ENCODE measurements at places on chromosomes 7 and 10.

GRCh38 chr10:132984801-132985545 lies 42.6 kb upstream of the CFAP46 start:
- DNase-seq = no peak

GRCh38 chr7:47371733-47372368 lies 210.1 kb downstream of the TNS3 start:
- peak; percentile 21 for DNase-seq

DNA sequence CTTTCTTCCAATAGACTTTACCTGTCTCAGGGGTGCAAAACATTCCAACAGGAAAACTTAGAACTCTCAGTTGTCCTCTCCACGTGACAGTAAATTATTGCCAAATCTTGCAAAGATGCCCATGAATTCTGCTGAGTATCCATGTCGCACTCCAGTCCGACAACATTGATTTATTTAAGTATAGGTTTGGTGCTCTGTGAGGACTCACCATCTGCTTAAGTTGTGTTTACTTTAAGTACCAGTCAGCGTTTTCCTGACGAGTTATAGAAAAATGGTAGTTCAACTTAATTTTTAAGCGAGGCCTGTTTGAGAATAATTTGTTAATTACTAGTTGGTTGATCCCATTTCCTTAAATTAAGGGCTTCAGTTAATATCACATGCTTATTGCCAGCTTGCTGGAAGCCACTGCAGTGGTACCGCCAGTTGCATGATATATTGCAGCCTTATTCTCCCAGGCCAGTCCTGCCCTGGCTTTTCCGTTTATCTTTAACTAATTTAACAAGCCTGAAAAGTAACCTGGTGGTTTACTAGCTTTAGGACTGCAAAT lies 27.8 kb downstream of the CREB5 start:
- no peak for DNase-seq

DNA sequence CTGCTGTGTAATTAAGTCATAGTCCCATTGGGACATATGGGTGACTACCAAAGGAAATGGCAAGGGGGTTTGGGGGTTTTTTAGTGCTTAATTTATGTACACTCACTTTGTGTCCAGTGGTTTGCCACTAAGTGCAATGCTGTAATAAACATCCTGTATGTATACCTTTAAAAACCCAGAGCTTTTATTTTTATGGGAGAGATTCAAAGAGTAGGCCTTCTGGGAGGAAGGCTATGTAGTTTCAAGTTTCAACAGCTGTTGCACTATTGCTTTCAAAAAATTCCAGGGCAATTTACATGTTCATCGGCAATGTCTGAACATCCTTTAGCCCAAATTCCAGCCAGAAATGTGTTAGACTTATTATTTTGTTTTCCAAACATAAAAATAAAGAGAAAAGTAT lies 744.7 kb downstream of the XPNPEP1 start:
- DNase-seq = no peak

DNA sequence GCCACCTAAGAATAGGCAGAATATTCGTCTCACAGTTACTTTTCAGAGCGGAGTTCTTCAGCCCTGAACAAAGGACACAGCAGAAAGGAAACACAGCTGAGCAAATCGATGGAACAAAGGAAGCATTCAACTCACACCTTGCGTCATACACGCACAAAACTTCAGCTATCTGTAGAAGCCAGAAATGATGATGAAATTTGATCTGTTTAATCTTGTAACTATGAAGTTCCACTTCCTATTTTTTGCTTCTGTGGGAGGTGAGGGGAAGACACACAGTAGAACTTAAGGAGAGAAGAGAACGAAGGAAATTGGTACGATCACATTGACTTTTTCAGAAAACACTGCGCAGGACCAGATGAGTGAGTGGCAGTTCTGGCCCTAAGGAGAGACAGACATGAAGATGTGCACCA lies 26.2 kb downstream of the FAM171A1 start:
- no peak for DNase-seq

DNA sequence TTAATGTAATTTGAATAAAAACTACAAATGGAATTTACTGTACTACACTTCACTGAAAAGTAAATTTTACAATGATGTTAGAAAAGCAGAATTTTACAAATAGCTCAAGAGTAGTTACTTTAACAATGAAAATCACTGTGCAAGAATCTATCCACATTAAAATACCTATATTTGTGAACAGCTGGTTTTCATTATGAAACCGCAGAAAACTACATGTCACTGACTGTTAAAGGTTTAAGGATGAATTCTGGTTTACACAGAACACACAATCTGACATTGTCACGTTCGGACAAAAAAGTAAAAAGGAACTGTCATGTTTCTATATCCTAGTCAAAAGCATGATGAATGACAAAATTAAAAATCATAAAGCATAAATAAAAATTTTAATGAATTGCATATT lies 415.3 kb upstream of the PRKCQ start:
- peak; percentile 37 for DNase-seq

DNA sequence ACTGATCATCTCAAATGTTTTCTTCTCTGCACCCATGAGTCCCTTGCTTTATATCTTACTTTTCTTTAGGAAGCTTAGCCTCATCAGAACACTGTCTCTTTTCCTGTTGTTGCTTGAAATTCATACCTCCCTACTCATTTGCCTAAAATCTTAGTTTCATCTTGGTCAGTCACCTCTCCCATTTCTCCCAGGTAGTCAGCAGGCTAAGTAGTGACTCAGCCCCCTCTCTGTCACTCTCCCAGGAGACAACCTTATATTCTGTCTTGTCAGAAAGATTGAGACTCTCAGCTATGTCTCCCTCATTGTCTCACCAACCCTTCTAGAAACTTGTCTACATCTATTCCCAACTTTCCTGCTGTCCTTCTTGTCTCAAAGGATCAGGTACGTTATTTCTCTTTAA lies 280.9 kb downstream of the BBS9 start:
- DNase-seq = no peak

DNA sequence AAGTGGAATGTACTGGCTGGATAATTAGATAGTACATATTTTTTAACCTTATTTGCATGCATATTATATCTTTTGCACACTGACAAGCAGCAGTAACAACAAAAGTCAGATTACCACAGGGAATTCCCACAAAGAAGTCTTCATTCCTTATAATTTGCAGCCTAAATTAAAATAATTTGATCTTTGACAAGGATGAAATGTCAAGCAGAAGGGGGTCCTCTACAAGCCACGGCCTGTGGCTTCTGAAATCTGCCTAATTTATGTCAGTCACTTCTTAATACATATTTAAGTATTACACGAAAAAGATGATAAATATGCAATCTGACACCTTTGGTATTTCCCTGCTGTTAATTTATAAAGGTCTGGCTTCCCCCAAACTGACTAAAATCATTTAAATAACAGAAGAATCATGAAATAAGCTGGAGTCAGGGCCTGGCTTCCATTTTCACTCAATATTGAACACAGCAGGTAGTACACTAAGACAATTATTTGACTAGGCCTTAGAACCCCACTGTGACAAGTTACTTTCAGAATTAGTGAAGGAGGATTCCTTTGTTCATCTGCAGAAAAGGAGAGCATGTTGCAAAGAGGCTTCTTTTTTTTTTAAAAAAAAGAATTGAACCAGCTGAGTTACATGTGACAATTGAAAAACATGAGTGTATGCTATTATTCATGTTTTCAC lies 351.1 kb upstream of the ETV1 start:
- no peak for DNase-seq

- DNase-seq = peak; percentile 91
Observed at GRCh38 chr10:74011770-74012169, 13.9 kb downstream of the VCL start.

DNA sequence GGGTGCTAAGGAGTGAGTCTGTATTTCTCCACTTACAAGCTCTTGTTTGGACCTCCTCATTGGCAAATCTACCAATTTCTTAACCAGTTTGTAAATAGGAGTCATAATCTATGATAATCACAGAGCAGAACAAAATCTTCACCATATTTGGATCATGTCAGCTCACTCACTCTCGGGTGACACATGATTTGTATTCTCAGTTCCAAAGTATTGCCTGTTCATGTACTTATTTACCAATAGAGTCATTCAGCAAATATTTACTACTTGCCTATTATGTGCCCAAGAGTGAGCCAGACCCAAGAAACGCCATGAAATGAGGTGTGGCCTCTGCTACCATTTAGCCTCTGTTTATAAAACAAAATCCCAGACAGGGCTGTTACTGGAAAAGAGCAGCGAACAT lies 114.8 kb downstream of the TSPAN12 start:
- no peak for DNase-seq

GRCh38 chr7:15178065-15178464 lies 275.5 kb upstream of the DGKB start:
- DNase-seq = no peak

- no peak for DNase-seq
Observed at GRCh38 chr7:79610313-79610712, 156.8 kb upstream of the MAGI2 start.

- no peak for DNase-seq
Observed at GRCh38 chr7:101957744-101958525, 140.5 kb downstream of the CUX1 start.

DNA sequence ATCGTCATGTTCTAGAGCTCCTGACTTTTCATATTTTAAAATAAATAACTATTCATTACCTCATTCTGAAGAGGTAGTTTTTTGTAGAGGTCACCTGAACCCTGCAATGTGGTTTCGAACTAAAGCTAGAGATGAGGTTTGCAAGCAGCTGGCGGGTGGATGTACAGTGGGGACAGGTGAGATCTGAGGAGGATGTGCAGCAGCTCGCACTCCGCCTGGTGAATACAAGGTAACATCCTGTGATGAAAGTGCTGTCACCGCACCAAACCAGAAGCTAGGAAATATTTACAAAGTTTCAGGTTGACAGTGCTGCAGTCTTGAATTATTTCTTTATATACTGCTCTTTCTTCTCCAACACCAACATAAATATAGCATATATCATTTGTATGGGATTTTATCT lies 26.5 kb downstream of the NDUFB2 start:
- DNase-seq = no peak

- DNase-seq = peak; percentile 96
Observed at GRCh38 chr7:55369427-55370400, 4.6 kb downstream of the LANCL2 start.

DNA sequence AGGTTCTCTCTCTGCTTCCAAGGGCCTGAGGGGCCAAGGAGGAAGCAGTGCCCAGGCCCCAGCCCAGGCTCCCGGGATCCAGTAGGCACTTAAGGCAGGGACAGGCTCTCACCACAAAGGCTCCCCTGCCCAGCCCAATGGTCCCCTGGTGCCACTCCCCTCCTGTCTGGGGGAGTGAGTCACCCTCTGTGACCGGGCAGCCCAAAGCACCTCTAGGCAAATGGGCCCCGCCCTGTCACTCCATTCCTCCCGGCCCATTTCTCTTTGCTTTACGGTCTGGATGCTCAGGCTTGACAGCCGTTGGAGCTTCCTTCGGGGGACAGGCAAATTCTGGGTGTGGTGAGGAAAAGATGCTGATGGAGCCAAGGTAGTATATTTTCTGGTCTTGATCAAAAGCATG lies at the start of gene CALHM3:
TSS of gene CALHM3 (minus strand) at position 106 of the 400 bp plus-strand sequence. CDS start 208 bp downstream, outside the sequence.
- no peak for DNase-seq

- DNase-seq = no peak
Observed at GRCh38 chr7:69422574-69422985, 175.7 kb upstream of the AUTS2 start.

- DNase-seq = no peak
Observed at GRCh38 chr10:1130226-1130625, 74.0 kb downstream of the WDR37 start.

DNA sequence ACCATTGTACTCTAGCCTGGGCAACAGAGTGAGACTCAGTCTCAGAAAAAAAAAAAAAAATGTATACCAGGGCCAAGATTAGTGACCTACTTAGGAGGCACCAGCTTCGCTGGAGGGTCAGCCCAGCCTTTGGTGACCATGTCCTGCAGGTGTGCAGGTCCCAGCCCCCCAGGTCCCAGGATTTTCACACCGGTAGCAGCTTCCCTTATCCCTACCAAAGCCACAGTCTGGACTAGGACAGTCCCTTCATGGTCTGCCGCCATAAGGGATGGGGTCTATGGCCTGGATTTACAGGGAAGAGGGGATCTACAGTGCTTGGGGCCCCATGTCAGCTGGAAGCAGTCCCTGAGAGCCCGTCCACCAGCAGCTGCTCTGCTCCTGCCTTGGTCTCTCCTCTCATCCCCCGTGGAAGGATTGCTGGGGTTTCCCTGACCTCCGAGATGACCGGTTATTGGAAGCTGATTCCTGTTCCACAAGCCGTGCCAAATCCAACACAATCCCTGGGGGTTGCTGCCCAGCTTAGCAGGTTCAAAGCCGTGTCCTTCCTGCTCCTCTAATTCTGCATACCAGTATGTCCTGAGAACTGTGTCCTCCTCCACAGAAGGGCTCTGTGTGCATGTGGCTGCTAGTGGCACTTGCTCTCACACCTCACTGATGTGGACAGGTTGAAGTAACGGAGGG lies 11.0 kb upstream of the NDUFB2 start:
- DNase-seq = no peak

- no peak for DNase-seq
Observed at GRCh38 chr7:106283501-106283830, 1.3 kb downstream of the NAMPT start.

DNA sequence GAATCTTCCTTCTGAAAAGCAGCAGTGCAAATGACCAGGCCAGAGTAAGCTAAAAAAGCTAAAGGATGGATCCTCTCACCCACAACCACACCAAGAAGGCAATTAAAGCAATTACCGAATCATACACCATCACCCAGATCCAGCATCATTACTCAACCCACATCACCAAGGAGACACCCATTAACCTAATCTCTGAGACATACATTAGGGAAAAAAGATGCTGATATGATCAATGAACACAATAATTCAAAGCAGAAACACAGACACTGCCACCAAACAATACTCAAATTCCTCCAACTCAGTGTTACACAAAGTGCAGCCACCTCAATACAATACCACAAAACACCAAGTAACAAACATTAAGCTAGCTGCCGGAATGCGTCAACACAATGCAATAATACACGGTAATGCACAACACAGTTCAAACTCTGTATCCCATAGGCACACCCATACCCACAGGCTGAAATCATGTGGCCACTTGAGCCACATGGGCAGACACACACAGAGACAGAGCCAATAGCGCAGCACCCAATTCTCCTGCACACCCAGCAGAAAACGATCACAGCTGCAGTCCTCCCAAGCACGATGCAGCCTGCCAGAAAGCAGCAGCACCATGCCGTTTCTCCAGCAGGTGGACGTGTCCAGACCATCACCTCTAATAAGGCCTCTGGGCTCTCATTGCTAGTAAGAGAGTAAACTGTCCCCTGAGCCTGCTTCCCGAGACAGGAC lies 21.5 kb downstream of the PAX2 start:
- no peak for DNase-seq

- DNase-seq = no peak
Observed at GRCh38 chr10:11631890-11632587, 20.6 kb upstream of the USP6NL start.

GRCh38 chr7:50197549-50197948 lies 104.5 kb upstream of the ZPBP start:
- DNase-seq = no peak

- DNase-seq = no peak
Observed at GRCh38 chr7:37218956-37219355, 229.7 kb downstream of the ELMO1 start.

- DNase-seq = no peak
Observed at GRCh38 chr10:43970717-43971116, 322.0 kb upstream of the ZNF32 start.

- no peak for DNase-seq
Observed at GRCh38 chr7:2525658-2526630, 6.4 kb downstream of the LFNG start.

- no peak for DNase-seq
Observed at GRCh38 chr10:7787150-7787856, 490 bp downstream of the KIN start.

All from fibroblast of skin of scalp (primary cell).